ENCODE measurements at places on chromosomes 1 and 21. TPM values are rescaled to one million over a fixed set of nuclear protein-coding genes. Genes with fewer than 3 reads are reported as not detected.
A peak's percentile ranks its signal among the peaks of the same experiment; 100 is the strongest.

DNA sequence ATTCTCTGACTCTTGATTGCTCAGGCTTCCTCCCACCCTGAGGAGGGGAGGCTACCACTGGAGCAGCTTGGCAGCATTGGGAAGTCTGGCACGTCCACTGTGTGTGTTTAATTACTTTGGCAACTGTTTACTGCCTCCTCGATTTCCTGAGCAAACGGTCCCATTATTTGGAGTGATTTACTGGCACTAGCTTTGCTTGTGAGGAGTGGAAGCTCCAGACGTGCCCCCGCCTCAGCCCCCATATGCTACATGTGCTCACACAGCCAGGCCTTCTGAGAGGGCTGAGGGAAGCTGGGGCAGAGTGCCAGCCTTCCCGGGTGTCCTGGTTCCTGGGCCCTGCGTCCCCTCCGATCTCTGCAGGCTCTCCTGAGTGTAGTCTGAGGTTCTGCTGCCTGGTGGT, 306.2 kb downstream of the PTPRU start:
- no peak for DNase-seq

DNA sequence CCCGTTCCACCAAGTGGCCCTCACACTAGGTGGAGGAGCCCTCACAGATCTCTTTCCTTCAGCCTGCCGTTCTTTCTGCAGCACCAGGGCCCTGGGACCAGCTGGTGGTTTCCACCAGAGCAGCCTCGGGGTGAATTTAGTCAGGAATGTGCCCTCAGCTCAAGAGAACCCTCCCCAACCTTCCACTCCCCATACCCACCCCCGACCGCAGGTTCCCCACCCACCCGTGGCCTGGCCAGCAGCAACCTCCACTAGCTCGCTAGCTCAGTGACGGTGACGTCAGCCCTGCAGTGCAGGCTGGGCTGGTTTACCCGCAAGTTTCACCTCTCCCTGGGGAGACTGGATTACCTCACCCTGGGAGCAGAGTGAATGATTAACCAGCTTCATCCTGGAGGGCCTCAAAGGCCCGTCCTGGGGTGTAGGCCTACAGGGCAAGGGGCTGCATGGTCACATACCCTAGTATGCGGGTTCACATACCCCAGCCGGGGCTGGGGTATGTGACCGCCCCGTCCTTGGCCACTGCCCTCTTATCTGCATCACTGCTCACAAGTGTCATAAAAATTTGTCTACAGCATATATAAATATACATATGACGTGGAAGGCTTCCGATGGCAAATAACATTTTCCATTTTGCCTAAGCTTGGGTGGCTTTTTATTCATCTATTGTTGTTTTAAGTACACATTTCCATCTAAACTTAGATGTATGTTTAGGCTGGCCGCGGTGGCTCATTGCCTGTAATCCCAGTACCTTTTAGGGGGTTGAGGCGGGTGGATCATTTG, 24.5 kb downstream of the ELF3 start:
- DNase-seq: no peak

DNA sequence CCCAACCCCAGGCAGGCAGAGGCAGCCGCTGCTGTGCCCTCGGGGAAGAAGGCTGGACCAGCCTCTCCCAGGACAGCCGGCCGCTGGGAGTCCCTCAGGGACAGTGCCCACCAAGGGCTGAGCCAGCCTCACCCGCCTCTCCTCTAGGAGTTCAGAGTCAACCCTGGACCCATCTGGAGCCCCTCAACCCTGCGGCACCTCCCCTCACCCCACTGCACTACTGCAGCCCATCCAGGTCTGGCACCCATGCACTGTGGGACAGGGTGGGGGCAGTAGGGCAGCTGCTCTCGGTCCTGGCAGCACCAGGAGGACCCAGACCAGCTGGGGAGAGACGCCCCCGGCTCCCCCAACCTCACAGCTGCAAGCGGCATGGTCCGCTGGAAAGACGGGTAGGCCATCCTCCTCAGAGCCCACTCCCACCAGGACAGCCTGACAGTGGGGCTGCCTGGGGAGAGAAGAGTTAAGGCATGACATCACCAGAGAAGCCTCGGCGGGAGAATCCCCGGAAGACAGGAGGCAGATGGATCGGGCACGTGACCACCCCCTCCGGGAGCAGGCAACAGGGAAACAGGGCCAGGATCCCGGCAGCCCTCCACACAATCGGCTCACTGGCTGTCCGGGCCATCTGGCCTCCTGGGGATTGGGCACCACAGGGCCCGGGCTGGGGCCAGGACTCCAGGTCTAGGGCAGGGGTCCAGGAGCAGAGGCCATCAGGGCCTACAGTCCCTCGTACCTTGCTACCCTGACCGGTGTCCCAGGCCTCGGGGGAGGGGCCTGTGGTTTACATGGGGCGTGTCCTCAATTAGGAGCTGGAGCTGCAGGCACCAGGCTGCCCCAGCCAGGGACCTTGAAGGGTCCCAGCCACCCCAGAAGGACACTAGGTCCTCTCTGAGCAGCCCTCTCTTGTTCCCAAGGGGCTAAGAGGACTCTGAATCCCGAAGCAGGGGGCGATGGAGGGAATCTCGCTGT, 3.1 kb downstream of the ACAP3 start:
- DNase-seq: peak; percentile 64

DNA sequence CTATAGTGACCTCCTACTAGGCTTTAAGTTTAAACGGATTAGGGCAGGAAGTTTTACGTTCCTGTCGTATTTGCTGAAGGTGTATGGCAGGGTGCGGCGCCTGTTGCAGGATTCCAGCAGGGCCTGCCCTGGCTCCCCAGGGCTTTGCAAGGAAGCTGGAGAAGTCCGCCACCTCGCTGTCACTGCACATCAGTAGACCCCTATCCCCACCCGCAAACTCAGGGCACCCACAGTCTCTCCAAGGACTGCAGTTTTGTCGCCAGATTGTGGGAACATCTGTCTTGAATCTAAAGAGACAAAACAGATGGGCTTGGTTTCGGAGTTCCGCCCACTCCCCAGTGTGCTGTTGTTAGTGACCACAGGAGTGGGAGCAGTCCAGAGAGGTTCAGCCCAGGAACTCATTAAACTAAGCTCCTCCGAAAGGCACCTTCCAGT, 110.8 kb downstream of the CDC7 start:
- no peak for DNase-seq

DNA sequence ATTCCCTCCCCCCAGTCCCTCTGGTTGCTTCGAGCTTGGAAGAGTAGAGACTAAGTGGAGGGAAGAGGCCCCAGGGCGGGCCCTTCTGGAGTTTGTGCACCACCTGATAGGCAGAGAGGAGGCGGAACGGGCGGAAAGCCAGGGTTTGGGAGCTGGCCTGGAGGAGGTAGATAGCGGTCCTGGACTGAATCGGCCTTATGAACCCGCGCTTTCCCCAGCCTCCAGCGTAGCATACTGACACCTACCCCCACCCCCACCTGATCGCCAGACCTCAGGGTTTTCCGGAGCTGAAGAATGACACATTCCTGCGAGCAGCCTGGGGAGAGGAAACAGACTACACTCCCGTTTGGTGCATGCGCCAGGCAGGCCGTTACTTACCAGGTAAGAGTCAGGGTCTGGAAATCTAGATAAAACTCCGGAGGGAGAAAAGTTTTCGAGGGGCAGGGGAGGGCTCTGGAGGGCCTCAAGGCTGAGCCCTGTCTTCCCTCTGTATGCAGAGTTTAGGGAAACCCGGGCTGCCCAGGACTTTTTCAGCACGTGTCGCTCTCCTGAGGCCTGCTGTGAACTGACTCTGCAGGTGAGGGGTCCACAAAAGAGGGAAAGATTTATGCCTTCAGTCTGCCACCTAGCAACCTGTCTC, 705 bp downstream of the UROD start:
- peak; percentile 16 for DNase-seq

DNA sequence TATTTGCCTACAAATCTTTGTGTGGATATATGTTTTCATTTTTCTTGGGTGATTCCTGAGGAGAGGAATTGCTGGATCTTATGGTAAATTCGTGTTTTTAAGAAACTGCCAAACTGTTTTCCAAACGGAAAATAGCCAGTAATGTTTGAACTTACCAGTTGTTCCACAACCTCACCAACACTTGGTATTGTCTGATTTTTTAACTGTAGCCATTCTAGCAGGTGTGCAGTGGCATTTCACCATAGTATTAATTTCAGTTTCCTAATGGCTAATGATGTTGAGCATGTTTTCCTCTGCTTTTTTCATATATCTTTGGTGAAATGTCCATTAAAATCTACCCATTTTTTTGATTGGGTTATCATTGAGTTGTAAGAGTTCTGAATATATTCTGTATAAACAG, 56.6 kb downstream of the RPS6KC1 start:
- no peak for DNase-seq

DNA sequence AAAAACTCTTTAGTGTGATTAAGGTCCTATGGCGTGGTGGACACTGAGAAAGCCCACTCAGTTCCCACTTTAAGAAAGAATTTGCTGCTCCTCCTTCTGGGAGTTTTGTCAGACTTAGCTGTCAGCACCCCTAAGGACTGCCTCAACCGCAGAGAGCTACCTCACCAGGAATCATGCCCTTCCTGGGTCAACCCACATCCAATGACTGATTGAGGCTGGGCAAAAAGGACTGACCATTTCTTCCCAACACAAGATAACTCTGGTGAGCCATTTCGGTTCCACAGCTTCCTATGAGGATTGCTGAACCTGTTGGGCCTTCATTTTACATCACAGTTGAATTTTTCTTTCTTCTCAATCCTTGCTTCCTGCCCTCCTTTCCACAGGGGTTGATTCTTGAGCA, 197.9 kb downstream of the NCAM2 start:
- DNase-seq: no peak

DNA sequence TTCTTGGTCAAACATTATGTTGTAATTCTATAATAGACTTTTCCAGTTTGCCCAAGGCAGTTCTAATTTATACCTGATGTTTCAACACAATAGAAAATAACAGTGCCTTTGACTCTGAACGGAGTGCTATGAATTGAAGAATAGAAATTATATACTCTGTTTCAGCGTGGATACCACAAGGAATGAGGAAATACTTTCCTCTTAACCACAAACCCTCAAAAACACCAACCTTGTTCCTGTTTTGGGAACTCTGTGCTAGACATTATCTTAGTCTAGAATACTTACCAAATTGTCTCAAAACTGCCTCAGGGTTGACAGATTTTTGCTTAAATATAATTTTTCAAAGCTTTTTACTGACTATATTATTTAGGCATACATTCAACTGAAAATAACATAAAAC, 1629.3 kb downstream of the MRPL39 start:
- no peak for DNase-seq

DNA sequence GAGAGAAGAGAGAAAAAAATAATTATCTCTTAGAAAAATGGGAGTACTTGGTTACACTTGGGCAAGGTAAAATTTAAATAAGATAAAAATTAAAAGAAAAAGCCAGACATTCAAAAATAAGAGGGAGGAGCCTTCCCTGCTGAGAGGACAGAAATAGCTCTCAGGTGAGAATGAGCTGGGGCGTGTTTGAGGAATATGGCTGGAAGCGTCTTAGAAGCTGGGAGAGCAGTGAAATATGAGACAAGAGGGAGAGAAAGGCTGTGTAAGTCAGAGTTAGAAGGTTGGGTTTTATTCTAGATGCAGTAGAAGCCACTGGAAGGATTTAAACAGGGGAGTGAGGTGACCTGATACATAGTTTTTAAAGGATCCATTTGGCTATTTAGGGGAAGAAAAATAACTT, 154.2 kb upstream of the L1TD1 start:
- no peak for DNase-seq

The PDZK1IP1 gene
- not detected for total RNA-seq

The DCDC2B gene
- total RNA-seq: not detected

The COL6A1 gene
- total RNA-seq: 120 TPM

The LMOD1 gene
- 0.19 TPM for total RNA-seq

The ASB17 gene
- total RNA-seq: not detected

The ATP5PF gene
- 114 TPM for total RNA-seq

Data from neural crest cell (in vitro differentiated cells).